Spleen (tissue), 13 donors: ENCODE measurements at places on chromosomes 1 and 21. TPM values are rescaled to one million over a fixed set of nuclear protein-coding genes. Genes with fewer than 3 reads are reported as not detected.
A peak's percentile ranks its signal among the peaks of the same experiment; 100 is the strongest.

GRCh38 chr1:214271174-214271858 lies 9.6 kb upstream of the SMYD2 start:
- H3K4me1 ChIP-seq, result no peaks in the 10 kb centered on the region
- no peaks in the 10 kb centered on the region for H3K36me3 ChIP-seq
- peaks cover 15% of the 10 kb centered on the region for H3K27me3 ChIP-seq
- no peak for DNase-seq

GRCh38 chr1:160656737-160657136 lies 9.9 kb upstream of the SLAMF1 start:
- no peaks in the 10 kb centered on the region for H3K36me3 ChIP-seq
- no peak for DNase-seq
- no peak overlapping the region for H3K4me3 ChIP-seq
- H3K4me1 ChIP-seq, result peaks cover 41% of the 10 kb centered on the region
- H3K27ac ChIP-seq, result no peak overlapping the region
- H3K27me3 ChIP-seq, result no peaks in the 10 kb centered on the region

- H3K27me3 ChIP-seq, result no peaks in the 10 kb centered on the region
- no peak for DNase-seq
- no peak overlapping the region for H3K27ac ChIP-seq
- no peaks in the 10 kb centered on the region for H3K4me1 ChIP-seq
Observed at GRCh38 chr1:234186037-234186688, 187.1 kb upstream of the COA6 start.

- no peak overlapping the region for H3K4me3 ChIP-seq
- H3K36me3 ChIP-seq, result no peaks in the 10 kb centered on the region
- no peak for DNase-seq
- no peaks in the 10 kb centered on the region for H3K27me3 ChIP-seq
- no peaks in the 10 kb centered on the region for H3K4me1 ChIP-seq
Observed at GRCh38 chr1:171715813-171716251, 26.0 kb downstream of the VAMP4 start.

DNA sequence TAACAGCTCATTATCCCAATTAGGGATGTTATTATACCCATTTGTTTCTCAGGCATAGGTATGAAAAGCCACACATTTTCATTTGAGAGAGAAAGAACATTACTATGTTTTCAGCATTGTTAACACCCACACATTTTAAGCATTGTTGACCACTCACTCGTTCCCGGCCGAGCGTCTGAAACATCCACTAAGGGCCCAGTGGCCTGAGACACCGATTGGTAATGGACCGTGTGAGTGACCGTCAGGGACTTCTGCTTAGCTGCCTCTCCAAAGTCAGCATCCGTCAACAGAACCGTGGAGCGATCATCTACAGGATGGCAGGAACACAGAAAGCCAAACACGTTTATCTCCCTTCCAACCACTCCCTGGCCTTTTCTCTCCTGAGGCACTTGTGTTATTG lies 184.6 kb downstream of the PCP4 start:
- no peaks in the 10 kb centered on the region for H3K4me1 ChIP-seq
- no peaks in the 10 kb centered on the region for H3K36me3 ChIP-seq
- DNase-seq, result no peak
- H3K27me3 ChIP-seq, result no peaks in the 10 kb centered on the region

- no peak overlapping the region for H3K4me3 ChIP-seq
- H3K36me3 ChIP-seq, result no peaks in the 10 kb centered on the region
- H3K4me1 ChIP-seq, result no peaks in the 10 kb centered on the region
- H3K27ac ChIP-seq, result no peak overlapping the region
Observed at GRCh38 chr1:245934409-245934808, 572.7 kb downstream of the SMYD3 start.

GRCh38 chr1:149936170-149936991 lies at the start of gene MTMR11:
TSS of gene MTMR11 (minus strand) at chr1:149936879. CDS start at chr1:149936647, 232 bp downstream.
- H3K4me3 ChIP-seq, result peak within 1 kb of the TSS; percentile 20
- H3K36me3 ChIP-seq, result no peaks in the 10 kb centered on the region
- H3K4me1 ChIP-seq, result peaks cover 44% of the 10 kb centered on the region
- no peak for DNase-seq

AGMAT gene
- 1.6 TPM for total RNA-seq

CELA2B gene
- total RNA-seq, result not detected

BRINP3 gene
- not detected for total RNA-seq

SYT11 gene
- total RNA-seq, result 13.3 TPM

TNFSF4 gene
- 11.0 TPM for total RNA-seq
